Stimulated activated CD4-positive, alpha-beta T cell treated with anti-CD3 and anti-CD28 coated beads, Interleukin-4, amount 100 ng/mL, for 24 hours (primary cell): ENCODE measurements at places on chromosomes 5 and 9.

- no peak for DNase-seq
Measured at GRCh38 chr5:17378346-17378997, 119.6 kb upstream of the TAF11L2 start.

GRCh38 chr9:89466451-89467277 is 31.2 kb downstream of the SEMA4D start:
- peak; percentile 73 for DNase-seq

DNA sequence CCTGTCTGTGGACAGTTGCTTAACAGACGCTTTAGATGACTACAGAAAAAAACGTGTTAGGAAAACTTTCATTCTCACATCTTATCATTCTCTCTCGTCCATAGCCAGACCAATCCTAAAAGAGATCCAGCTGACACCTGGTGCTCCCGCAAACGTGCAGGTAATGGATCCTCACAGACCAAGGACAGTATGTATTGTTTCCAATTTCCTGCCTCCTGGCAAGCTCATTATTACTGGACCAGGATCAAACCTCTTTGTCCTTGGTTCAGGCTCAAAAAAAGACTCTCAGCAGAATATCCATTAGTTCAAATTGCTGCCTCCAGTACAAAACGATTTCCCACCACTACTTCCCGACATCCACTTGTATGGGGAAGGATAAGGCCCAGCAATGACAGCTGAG is 62.4 kb downstream of the SERINC5 start:
- no peak for DNase-seq

DNA sequence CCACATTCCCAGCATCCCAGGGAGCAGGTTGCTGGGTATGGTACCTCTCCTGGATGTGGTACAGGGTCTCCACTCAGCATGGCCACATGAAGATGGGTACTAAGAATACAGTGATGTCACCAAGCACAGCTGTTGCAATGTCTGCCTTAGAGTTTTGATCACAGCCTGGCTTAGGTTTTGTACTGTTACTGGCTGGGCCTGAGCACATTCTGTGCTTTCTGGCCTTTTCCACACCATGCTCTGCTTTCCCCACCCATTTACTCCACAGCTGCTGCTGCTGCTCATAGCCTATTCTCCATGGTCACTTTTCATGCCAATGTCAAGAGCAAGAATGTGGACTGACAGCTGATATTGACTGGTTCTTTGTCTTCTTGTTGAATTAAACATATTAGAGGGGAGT is 481.9 kb downstream of the ARHGEF28 start:
- no peak for DNase-seq

DNA sequence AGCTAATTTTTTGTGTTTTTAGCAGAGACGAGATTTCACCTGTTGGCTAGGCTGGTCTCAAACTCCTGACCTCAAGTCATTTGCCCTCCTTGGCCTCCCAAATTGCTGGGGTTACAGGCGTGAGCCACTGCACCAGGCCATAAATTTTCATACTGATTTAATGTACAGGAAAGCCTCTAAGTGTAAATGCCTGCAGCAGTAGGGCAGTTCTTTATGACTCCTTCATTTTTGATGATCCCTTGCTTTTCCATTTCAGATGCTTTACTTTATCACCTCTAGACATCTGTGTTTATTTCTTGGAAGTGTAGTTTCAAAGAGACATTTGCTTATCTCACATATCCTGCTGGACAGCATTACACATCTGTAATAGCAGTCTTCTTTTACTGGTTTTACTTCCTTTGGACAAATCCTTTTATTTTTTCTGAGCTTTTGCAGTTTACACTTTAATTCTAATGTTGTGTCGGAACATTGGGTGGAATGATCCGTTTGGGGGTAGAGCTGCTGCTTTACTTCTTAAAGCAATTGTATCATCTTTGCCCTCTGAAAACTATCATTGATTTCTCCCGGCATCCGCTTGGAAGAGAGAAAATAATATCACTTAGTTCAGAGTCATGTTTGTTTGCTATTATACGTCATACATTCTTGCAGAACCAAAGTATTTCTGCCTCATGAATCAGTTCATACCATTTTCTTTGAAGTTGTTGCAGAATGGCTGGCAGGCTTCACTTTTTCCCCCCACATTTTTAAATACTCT is 36.0 kb downstream of the SCGB3A1 start:
- DNase-seq, result no peak

DNA sequence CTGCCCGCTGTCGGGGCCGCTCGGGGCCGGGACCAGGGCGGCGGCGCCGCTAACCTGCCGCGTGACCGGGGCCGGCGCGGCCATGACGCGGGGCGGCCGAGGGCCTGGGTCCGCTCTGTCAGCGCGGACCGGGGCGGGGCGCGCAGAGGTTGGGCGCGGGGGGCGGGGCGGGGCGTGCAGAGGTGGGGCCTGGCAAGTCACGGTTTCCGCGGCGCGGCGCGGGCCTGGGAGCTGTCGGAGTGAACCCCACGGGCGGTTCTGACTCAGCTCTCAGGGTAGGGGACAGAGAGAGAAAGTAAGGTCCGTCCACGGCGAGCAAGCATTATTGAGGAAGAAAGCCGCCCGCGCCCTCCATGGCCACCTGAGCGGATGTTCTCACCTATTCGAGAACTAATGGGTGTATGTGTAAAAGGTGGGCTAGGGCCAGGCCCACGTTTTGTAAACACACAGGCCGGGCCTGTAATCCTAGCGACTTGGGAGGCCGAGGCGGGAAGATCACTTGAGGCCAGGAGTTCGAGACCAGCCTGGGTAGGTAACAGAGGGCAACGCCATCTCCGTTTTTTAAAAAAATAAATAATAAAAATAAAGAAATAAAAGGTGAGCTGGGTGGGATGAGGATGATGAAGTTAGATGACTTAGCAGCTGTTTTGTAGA is at the start of gene PRXL2C:
PRXL2C (minus strand) TSS at position 120 of the 654 bp plus-strand sequence; CDS start at position 84, 36 bp downstream.
- peak; percentile 81 for DNase-seq

DNA sequence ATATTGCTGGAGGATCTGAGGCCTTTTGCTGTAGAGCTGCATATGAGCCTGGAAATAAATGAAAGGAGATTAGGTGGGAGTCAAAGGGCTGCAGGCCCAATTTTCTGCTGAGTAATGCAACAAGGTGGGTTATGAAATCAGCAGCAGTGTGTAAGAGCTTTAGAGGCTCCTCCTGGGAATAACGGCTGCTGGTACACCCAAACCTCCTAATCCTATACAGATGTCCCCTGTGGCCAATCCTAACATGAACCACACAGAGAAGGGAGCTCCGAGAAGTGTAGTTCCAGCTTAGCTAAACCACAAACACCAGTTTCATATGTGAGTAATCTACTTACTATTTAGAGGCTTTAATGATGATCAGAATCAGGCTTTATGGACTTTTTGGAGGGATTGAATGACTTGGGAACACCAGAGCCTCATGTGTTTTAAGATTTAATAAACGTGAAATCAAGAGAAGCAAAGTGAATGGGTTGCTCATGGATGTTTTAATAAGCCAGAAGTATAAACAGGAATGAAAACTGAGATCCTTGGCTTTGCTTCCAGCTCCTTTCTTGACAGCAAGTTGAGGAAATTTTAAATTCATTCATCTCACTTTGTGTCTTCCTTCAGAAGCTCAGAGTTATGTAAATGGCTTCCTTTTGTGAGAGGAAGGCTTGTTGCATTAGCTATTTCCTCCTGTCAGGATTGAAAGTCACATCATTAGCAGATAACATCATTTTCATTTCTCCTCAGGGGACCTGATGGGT is 437.5 kb downstream of the TMEM232 start:
- DNase-seq, result no peak

DNA sequence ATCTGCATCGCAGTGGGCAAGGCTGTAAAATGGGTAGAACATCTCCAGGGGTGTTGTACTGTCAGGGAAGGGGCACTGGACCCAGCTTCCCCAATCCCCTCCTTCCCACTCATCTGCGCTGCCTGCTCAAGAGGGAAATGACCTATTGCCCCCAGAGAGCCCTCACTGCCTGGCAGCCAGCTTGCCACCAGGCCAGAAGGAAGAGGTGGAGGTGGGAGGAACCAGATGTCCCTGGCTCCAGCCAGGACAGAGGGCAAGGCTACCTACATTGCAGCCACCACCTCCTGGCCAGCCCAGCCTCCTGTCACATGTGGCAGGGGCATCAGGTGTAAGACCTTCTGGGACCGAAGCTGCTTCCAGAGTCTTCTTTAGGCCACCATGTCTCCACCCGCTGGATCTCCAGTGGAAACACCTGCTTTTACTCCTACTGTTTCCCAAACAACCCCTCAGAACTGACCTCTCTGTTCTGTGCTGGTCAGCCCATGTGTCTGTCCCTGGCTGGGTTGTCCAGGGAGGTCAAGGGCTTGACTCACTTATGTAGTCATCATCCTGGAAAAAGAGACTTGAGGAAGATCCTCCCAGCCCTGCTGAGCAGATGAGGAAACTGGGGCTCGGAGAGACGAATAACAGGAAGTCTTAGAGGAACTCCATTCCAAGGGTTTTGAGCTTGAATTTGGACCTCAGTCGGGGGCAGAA is 42.3 kb downstream of the JADE2 start:
- no peak for DNase-seq

DNA sequence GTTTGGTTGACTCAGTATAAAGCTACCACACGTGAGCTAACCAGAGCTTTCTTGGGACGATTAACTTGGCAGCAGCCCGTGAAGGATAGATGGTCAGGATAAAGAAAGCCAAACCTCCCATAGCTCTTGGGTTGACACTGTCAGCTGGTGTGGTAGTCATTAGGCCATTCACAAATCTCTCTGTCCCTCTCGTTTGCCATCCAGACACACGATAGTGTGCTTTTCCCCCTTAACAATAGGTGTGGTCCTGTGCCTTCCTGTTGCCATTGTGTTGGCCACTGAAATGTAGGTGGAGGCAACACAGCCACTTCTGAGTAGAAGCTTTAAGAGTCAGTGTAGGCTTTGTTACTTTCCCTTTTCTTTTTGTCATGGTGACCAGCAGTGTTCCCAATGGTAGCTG is 11.7 kb downstream of the OR13J1 start:
- DNase-seq, result no peak

DNA sequence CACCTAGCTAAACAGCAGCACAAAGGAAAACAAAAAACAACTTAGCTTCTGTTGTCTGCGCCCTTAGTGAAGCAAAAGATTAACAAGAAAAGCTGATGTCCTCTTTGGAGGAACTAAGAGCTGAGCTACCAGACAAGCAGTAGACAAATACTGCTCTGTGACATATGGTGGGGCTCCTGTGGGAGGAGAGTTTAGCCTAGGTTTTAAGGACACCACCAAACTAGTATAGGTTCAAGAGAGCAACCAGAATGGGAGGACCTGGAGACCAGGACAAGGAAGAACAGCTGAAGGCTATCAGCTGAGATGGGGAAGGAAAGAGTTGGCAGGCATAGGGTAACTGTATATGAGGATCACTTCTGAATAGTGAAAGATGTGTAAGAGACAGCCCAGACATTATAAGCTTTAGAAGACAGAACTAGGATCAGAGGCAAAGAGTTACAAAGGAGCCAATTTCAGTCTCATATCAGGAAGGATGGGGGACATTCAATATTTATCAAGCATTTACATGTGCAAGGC is 27.2 kb downstream of the FBXW2 start:
- no peak for DNase-seq

DNA sequence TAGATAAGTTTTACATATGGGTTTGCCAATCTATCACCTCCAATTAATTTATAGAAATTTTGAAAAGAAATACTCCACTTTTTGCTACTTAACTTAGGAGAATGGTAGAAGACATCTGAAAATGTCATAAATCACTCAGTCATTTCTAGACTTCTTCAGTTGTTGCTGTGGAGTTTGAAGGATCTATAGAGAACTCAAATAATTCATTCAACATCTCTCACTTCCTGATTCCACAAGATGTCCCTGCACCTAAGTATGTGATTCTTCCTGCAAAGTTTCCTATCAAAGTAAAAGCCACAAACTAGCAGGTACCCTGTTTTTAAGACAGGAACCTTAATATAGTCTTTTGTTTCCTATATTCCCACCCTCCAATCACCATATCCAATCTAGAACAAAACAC is 297.1 kb upstream of the ATP10B start:
- no peak for DNase-seq

DNA sequence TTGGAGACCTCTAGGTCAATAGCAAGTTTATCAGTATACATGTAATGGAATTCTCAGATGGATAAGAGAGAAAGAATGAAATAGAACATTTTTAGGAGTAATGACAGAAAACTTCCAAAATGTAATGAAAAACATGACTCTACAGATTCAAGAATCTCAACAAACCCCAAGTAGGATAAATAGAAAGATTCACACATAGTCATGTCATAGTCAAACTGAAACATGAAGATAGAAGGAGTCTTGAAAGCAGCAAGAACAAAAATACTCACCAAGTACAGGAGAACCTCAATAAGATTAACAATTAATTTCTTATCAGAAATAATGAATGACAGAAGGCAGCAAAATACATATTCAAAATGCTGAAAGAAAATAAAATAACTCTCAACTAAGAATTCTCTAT is 164.5 kb downstream of the SPATA31D1 start:
- no peak for DNase-seq

GRCh38 chr5:128303593-128303992 is 220.0 kb downstream of the SLC12A2 start:
- DNase-seq, result no peak

GRCh38 chr5:78399116-78399515 is 38.7 kb downstream of the SCAMP1 start:
- no peak for DNase-seq

DNA sequence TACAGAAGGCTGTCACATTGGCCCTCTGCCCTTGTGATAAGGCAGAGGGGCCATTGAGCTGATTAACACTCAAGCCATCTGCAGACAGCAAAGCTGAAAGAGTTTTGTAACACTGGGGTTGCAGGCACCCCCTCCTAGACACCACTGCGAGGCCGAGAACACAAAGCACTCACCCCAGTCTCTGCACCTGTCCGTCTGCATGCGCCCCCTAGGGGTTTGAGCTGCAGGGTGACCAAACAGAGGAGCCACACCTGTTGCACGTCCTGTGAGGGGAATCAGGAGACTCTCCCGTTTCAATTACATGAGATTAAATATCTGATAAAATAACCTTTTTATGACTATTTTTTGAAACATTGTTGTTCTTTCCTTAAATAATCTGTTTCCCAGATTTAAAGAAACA is 1180.4 kb downstream of the CDH9 start:
- DNase-seq, result no peak

DNA sequence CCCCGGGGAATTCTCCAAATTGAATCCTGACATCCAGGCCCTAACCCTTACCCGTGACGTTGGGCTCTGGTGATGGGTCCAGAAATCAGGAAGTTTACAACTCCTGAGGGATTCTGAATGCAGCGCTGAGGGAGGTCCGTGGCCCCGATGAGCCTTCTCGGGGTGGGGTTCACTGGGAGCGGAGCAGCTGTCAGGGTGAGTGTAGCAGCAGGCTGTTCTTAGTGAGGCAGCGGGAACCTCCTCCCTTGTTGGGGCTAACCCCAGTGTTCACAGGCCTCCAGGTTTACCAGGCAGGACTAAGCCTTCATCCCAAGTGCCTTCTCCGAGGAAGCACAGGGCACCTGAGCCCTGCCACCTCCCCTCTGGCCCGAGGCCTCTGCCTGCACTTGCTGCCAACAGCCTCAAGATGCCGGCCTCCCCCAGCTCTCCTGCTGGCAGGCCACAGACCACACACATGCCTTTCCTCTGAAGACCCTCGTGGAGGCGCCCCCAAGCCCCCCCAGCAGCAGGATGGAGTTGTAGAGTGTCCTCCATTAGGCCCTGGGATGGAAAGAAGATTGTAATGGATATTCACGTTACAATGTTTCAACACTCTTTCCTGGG is 7.3 kb upstream of the ADAMTS16 start:
- no peak for DNase-seq
